Progenitor cell of endocrine pancreas (in vitro differentiated cells): ENCODE measurements at places on chromosomes 5 and 9. TPM values are rescaled to one million over a fixed set of nuclear protein-coding genes. Genes with fewer than 3 reads are reported as not detected.

DNA sequence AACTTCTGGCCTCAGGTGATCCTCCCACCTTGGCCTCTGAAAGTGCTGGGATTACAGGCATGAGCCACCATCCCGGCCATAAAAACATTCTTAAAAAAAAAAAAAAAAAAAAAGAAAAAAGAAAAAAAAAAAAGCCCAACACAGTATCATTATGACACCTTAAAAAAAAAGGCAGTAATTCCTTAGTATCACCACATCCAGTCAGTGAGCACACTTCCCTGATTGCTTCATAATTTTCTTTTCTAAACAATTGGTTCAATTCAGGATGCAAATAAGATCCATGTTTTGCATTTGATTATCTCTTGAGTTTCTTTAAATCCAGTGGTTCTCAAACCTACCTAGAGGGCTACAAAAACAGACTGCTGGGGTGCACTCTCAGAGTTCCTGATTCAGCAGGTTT is 182.5 kb downstream of the CDK5RAP2 start:
- no peak for DNase-seq

DNA sequence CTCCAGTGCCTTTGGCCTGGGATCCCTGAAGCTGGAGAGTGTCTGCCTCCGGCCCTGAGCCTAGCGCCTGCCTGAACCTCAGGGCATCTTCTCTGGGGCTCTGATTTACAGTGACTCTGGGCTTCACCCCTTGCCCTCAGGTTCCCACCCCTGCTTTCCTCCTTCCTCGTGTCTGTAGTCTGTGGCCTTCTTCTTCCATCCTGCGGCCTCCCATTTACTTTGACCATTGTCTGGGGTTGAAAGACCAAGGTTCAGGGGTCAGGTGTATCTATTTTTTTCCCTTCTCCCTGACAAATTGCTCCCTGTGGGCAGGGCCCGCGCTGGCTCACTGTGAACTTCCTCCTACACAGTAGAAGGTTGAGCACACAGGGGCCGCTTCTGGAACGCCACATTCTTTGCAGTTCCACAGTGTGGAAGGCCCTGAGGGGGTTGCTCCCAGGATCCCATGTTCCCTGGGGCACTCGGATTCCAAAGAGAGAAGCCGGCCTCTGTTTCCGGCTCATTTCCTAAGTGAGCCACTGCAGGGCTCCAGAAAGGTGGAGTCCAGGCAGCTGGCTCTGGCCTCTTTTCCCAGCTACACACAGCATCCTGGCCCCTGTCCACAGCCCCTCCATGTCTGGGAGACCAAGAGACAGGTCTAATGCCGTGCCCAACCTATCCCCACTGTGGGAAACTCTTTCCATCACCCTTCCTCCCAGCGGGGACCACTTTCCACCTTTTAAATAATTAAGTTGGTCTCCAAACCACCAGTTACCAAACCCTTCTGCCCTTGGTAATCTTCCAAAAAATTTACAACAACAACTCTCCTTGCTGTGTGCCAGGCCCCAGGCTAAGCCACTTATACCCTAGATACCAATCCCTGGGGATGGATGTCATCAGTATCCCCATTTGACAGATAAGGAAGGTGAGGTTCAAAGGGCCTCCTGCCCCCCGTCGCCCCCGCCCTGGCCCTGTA is 140.3 kb upstream of the IER5L start:
- no peak for DNase-seq

- no peak for DNase-seq
Observed at GRCh38 chr5:94362857-94363256, 255.5 kb downstream of the KIAA0825 start.

DNA sequence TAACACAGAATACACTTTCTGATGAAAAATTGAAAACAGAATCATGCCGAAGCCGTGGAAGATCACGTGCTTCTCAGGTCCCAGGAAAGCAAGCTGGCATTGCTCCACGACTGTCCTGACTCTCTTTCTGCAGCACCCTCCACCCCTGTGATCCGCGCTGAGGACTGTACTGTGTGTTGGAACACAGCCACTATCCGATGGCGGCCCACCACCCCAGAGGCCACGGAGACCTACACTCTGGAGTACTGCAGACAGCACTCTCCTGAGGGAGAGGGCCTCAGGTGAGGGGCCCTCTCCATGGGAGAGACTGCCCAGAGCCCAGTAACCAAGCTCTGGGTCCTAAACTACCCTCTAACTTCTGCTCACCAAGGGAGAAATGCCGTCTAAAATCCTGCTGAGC is 73.3 kb downstream of the CMYA5 start:
- no peak for DNase-seq

- DNase-seq = no peak
Observed at GRCh38 chr5:159605585-159605984, 275.3 kb upstream of the IL12B start.

DNA sequence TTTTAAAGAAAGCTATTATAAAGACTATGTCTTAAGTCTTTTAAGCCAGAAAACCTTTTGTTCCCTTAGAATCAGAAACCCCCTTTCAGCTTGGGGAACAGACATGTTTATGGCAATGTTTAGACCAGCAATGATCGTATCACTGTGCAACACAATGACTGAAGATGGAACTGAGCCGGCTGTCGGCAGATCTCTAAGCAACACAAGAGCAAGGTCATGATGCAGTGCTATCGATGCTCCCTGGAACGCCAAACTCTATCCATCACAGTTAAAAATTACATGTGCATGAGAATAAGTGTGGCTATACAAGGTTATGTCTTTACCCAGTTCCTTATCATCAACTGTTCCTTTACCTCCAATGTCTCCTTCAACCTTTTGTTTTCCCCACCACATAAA is 1.8 kb upstream of the RNF44 start:
- no peak for DNase-seq

DNA sequence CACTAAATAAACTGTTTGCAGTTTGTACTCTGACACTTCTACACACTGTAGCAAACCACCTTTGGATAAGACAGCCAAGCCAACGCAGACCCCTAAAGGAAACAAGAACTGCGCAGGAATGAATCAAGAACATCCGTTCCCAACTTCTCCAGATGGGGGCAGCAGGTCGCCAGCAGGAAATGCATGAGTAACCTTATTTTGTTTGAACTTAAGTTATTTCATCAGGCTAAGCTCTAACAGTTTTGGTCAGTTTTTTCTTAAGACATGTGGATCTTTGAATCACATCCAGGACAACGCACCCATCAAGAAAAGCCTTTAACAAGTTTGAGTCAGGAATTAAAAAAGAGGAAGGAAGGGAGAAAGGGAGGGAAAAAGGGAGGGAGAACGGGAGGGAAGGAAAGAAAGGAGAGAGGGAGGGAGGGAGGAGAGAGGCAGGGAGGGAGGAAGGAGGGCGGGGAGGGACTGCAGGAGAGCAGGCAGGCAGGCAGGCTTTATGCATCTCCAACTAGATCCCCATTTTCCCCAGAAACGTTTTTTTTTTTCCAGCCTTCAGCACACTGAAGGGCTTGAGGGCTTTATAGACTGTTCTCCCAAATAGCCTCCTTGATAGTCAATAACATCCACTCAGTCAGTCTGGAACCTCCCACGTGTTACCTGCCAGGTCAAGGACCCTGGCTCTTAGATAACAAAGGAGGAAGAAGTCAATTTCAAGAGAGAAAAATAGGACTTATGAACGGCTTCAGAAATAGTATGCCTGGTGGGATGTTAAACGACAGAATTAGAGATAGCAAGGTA is 22.2 kb downstream of the BHMT start:
- DNase-seq = peak; percentile 51

DNA sequence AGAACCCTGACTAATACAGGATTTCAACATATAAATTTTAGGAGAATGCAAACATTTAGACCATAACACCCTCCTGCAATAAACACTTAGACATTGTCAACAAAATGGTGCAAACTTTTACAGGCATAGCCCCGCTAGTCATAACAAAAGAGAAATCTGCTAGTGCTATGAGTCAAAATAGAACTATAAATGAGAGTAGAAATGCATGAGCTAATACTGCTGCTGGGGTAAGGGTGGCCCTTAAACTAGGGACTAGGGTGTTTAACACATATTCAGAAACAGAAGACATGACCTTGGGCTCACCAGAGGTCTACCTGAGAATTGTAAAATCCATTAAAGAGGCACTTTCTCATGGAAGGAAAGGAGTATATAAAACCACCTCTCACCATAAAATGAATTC is 131.6 kb downstream of the TLR4 start:
- no peak for DNase-seq

- no peak for DNase-seq
Observed at GRCh38 chr9:38244971-38245370, 147.5 kb upstream of the ALDH1B1 start.

DNA sequence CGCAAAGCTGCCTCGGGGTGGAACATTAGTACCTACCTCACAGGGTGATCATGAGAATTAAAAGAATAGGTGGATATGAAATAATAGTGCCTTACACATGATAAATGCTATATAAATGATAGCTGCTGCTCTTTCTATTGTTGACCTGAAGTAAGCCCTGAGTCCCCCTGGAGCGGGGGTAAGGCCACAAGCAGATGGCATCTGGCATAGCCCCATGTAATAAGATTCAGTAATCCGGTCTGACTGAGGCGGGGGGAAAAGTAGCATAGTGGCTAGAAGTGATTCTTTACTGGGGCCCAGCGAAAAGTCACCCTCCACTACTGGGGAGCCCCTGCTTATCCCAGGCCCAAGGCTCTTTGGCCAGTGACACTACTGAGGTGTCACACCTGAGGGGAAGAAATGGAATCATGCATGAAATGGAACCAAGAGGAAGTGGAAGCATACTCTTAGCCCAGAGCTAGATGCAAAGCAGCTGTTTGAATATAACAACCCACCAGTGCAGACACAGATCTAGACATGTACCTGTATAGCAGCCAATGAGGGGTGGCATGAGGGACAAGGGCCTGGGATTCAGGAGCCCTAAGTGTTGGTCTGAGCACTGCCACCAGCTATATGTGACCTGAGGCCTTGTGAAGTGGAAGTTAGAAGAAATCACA is 16.1 kb upstream of the FGFR4 start:
- no peak for DNase-seq

Gene STPG3
- not detected in 2 replicates for total RNA-seq
